PC-9 (cell line): ENCODE measurements at places on chromosomes 7 and 10. TPM values are rescaled to one million over a fixed set of nuclear protein-coding genes. Genes with fewer than 3 reads are reported as not detected.

GRCh38 chr7:133165529-133165928 is 83.6 kb upstream of the CHCHD3 start:
- no peak for DNase-seq
- no peaks in the 10 kb centered on the region for H3K4me1 ChIP-seq
- peaks cover 71% of the 10 kb centered on the region for H3K27me3 ChIP-seq
- no peak overlapping the region for H3K4me3 ChIP-seq
- no peaks in the 10 kb centered on the region for H3K36me3 ChIP-seq
- H3K27ac ChIP-seq: no peak overlapping the region

DNA sequence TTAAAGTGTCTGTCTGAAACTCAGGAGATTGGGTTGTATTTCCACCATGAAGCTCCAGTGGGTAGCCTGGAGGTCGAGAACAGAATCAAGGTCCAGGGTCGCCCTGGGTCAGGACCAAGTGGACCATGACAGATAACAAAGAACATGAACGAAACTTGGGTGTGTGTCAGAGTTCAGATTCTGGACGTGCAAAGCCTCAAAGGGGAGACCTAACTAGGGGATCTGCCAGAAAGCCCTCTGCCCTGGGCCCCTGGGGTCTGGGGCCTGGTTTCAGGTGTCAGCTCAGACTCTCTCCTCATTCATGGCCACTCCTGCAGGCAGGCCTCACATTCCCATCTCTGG is 1.6 kb downstream of the RASSF4 start:
- H3K27ac ChIP-seq: no peak overlapping the region
- peaks cover 22% of the 10 kb centered on the region for H3K4me1 ChIP-seq
- DNase-seq: no peak
- no peak overlapping the region for H3K4me3 ChIP-seq

DNA sequence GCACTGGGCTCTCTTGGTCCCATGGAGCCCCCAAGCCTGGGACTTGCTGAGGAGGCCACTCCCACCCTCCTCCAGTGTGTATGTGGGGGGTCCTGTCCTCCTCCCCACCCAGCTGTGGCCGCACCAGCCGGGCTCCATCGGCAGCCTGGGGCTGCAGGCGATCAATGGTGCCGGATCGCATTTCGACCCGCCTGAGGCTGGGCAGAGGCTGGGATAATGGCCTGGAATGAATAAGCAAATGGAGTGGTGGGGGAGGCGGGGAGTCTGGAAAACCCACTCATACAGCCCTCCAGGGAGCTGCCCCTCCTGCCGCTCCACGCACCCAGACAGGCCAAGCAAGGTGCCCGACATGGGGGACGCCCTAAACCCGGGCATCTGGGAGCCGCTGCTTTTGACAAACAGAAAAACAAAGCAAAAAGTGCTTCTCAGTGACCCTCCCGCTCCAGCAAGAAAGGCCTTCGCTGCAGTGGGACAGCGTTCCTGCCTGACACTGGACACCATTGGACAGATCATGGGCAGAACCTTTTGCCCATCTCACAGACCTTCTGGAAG is 160.5 kb downstream of the NRF1 start:
- H3K4me3 ChIP-seq: no peak overlapping the region
- DNase-seq: no peak
- no peaks in the 10 kb centered on the region for H3K36me3 ChIP-seq
- peaks cover 9% of the 10 kb centered on the region for H3K4me1 ChIP-seq
- H3K27ac ChIP-seq: no peak overlapping the region

GRCh38 chr7:96328016-96328415 is 6.1 kb upstream of the SLC25A13 start:
- peak overlapping the region; percentile 44 for H3K27ac ChIP-seq
- H3K4me1 ChIP-seq: peaks cover 32% of the 10 kb centered on the region
- no peak overlapping the region for H3K4me3 ChIP-seq
- H3K36me3 ChIP-seq: no peaks in the 10 kb centered on the region
- no peaks in the 10 kb centered on the region for H3K27me3 ChIP-seq

DNA sequence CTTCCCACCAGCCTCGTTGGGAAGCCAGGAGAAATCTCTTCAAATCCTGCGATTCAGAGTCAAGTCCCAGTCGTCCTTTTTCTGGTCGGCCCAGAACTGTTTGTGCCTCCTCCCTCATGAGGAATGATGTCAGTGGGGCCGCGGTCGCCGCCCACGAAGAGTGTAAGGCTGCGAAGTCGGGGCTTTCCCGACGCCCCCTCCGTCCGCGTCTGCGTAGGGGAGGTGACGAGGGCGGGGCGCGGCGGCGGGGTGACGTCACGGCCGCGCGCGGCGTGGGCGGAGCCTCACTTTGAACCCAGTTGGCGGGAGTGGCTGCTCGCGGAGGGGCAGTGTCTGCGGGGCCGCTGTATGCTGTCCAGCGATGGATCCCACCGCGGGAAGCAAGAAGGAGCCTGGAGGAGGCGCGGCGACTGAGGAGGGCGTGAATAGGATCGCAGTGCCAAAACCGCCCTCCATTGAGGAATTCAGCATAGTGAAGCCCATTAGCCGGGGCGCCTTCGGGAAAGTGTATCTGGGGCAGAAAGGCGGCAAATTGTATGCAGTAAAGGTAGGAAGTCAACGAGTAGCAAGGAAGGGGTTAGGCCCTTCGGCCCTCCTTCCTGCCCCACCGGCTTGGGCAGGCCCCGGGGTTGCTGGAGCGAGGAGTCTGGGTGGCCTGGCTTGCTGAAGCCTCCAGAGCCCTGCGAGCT is at the start of gene MASTL:
Gene MASTL, plus strand, starts transcription at position 287 of the 689 bp plus-strand sequence. Its CDS starts 75 bp downstream, at position 362.
- H3K27ac ChIP-seq: peak within 1 kb of the TSS; percentile 97
- peak; percentile 71 for DNase-seq
- H3K4me3 ChIP-seq: peak within 1 kb of the TSS; percentile 91

- H3K4me1 ChIP-seq: no peaks in the 10 kb centered on the region
- H3K27me3 ChIP-seq: no peaks in the 10 kb centered on the region
- H3K27ac ChIP-seq: no peak overlapping the region
Measured at GRCh38 chr10:114458955-114459354, 54.7 kb upstream of the AFAP1L2 start.

- H3K4me1 ChIP-seq: peaks cover 51% of the 10 kb centered on the region
- no peak overlapping the region for H3K4me3 ChIP-seq
- H3K36me3 ChIP-seq: no peaks in the 10 kb centered on the region; the same call in 1 of the 2 replicates
- peak; percentile 4 for DNase-seq
- H3K27ac ChIP-seq: peak overlapping the region; percentile 97
- no peaks in the 10 kb centered on the region for H3K27me3 ChIP-seq
Measured at GRCh38 chr10:101938305-101939007, 94.9 kb upstream of the KCNIP2 start.

DNA sequence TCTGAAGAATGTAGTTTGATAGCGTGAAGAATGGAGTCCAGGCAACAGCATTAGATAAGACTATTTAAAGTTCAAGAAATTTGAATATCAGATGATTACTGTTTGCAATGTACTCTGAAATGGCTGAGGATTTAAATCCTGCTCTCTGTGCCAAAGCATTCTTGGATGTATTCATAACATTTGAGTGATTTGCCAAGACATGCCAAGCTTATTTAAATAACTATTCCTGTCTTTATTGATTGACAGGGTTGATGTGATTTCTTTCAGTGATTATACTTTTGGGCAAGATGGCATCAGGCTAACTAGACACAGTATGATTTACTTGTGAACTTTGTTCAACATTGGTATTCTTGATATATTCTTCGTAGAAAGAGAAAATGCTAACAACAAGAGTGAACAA is 168.7 kb downstream of the GNAI1 start:
- H3K27me3 ChIP-seq: no peaks in the 10 kb centered on the region
- no peaks in the 10 kb centered on the region for H3K36me3 ChIP-seq
- no peak overlapping the region for H3K4me3 ChIP-seq

DNA sequence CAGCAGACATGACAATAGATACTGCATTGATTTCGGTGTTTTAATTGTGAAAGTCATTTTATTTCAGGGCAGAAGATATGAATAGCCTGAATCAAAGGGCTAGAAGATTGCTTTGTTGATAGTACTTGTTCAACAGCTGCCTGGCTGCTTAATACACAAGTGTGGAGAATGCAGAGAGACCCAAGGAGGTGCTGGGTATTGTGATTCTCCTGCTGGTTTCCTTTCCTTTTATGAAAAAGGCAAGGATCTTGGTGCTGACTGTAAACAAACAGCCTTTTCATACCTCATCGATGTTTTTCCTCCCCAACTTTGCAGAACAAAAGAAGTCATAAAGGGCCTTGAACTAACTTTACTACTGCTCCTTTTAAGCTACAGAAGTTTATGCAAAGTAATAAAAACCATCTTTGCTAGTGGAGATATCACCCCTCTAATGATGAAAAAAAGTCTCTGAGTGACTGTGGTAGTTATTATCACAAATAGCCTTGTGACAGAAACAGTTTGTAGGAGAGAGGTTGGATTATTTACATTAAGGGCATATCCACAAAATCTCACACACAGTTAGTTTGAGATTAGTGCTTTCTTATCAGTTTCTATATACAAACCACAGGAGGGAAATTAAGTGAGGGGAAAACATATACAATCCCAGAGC is 800.0 kb downstream of the LRMDA start:
- no peak for DNase-seq
- no peaks in the 10 kb centered on the region for H3K4me1 ChIP-seq
- no peaks in the 10 kb centered on the region for H3K36me3 ChIP-seq
- no peak overlapping the region for H3K4me3 ChIP-seq

- DNase-seq: no peak
- H3K4me3 ChIP-seq: no peak overlapping the region
- no peaks in the 10 kb centered on the region for H3K27me3 ChIP-seq
- H3K36me3 ChIP-seq: no peaks in the 10 kb centered on the region
- no peak overlapping the region for H3K27ac ChIP-seq
Measured at GRCh38 chr7:21028186-21028585, 241.5 kb upstream of the SP8 start.

Gene C10orf95
- total RNA-seq: 1.0 and 1.4 TPM in 2 replicates

Gene HOGA1
- 3.4 and 4.4 TPM in 2 replicates for total RNA-seq
